Mammary epithelial cell (primary cell): ENCODE measurements at places on chromosomes 3 and 15. TPM values are rescaled to one million over a fixed set of nuclear protein-coding genes. Genes with fewer than 3 reads are reported as not detected.

DNA sequence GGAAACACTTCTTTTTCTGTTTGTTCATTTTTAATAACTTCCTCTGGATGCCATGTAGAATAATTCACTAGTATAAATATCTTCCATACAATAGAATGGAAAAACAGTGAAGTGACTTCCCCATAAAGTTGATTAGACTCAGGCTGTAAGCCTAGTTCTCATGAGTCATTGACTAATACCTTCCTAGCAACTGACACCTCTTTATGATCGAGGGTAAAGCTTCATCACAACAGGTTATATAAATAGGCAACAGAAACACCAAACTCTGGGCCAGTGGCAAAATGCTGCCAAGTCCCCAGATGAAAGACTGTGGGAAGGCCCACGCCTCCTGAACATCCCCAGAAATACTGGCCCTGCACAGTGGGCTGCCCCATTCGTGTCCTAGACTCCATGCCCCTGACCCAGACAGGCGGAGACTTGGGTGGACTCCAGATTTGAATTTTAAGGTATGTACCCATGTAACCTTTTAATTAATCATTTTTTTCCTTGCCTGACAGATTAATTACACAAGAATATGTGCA, 71.3 kb upstream of the TBC1D23 start:
- DNase-seq, result no peak

DNA sequence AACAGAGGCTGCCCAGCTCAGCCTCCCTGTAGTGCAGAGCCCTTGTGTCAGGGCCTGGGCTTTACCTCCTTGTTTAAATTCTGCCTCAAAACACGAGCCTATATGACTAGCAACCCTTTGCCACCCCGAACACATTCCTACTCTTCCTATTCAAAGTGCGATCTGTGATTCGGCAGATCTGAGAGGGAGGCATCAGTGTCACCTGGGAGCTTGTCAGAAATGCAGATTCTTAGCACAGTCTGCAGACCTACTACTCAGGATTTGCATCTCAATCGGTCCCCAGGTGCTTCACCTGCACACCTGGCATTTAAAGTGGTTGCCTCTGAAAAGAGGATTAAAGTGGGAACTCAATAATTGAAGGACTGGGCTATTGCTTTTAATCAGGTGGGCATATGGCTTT, 273.2 kb upstream of the TOPAZ1 start:
- DNase-seq, result no peak

- no peak for DNase-seq
Observed at GRCh38 chr15:61084944-61085367, 144.1 kb downstream of the RORA start.

TBC1D23 gene
- polyA plus RNA-seq, result 17.8 TPM

DNA sequence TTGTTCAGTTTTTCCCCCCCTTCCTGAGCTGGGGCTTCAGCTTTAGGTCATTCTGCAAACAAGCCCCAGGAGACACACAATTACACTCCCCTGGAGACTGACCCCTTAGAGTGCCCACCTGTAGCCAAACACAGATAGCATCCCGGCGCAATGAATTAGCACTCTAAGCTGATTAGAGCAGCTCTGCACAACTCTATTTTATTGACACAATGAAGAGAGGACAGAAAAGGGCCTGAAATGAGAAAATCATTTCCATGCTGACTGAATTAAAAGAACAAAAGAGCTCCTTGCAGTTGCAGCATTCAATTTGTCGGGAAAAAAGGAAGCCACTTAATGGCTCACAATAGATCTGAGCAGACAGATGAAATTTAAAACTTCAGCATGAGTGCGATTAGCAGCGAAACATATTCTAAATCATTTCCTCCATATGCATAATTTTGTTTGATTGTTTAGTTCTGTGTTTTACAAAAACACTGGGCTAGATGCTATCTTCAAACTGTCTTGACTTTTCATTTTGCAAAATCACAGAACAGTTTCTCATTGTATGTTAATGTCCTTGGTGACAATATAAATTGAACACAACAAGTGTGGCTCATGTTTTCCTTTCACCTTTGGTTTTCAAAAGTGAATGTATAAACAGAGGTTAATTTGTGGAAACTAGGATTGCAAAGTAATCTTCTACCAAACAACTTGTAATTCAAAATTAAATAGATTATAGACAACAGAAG, 308.6 kb downstream of the MECOM start:
- no peak for DNase-seq

VEPH1 gene
- polyA plus RNA-seq, result 0.39 TPM

GRCh38 chr3:155086051-155086450, 5.9 kb downstream of the MME start:
- DNase-seq, result no peak

MESP2 gene
- polyA plus RNA-seq, result 0.10 TPM

DNA sequence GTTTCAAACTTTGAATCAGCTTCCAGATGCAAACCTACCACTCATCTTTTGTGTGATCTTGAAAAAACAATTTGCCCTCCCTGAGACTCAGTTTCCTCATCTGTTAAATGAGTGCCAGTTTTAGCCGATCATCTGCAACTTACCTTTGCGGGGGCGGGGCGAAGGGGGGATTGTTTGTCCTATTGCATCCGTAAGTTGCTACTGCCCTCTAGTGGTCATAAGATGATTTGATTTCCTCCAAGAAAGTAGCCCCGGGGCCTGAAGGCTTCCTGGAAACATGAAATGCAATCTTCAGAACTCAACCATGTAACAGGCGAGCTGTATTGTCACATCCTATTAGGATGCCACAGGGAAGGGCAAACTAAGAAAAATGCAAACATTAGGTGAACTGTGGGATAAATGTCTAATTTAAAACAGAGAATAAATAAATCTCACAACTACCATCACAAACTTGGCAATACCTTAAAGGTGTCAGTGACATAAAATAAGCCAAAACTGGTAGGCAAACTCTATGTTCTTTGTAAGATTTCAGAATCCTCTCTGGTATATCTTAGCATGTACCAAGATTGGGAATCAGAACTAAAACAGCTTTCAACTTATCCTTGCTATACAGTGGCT, 63.5 kb upstream of the CLDN18 start:
- DNase-seq, result peak; percentile 58

GABRB3 gene
- not detected for polyA plus RNA-seq

TERB2 gene
- polyA plus RNA-seq, result not detected

- DNase-seq, result peak; percentile 39
Observed at GRCh38 chr3:87167628-87168456, 59.3 kb upstream of the CHMP2B start.

DNA sequence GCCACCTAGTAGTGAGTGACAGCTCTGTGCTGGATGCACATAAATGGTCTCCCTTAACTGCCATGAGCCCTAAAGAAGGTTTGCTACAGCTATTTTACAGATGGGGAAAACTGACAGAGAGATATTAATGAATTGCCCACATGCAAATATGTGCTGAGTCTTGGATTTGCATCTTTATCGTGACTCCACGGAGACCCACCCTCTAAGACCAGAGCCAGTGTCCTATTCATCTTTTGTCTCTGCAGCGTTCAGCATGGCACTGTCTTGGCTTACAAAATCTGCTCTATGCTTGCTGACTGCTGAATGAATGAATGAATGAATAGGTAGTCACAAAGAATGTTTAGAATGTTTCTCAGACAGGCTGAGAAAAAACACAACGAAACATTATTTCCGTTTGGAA, 48.3 kb downstream of the BTD start:
- no peak for DNase-seq

MINAR1 gene
- 0.06 TPM for polyA plus RNA-seq

PLAAT1 gene
- 2.0 TPM for polyA plus RNA-seq

DNA sequence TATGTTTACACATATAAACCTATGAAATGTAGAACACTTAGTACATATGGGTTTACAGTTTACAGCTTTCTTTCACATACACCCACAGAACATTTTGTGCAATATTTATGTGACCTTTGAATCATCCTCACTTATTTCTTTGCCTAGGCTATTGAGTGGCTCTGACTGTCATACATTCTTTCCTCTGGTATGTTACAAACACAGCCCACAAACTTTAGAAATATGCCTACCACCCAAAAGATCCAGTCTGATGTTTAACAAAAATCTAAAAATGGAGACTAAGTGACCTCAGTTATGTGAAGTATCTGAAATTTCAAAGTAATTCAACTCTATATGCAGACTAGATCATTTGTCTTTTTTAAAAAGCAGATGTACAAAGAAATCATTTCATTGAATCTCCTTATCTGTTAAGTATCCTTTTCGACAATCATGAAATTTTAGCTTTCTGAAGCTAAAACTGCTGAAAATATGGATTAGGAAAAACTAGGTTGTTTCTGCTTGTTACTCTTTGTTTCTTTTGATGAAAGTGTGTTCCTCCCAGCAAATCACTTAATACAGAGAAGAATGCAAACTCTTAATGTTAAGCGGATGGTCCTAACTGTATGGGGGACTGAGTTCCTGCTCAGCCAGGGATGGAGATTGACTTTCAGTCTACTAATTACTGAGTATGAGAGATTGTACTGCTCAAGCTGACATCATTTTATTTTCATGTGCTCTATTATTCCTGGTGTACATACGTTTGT, 27.7 kb downstream of the CCDC54 start:
- peak; percentile 17 for DNase-seq

GRCh38 chr3:169695031-169695430, 31.5 kb upstream of the MECOM start:
- DNase-seq, result no peak

ERICH6 gene
- polyA plus RNA-seq, result 0.02 TPM

SIDT1 gene
- polyA plus RNA-seq, result 0.08 TPM

- no peak for DNase-seq
Observed at GRCh38 chr3:44848634-44849033, 13.1 kb upstream of the TMEM42 start.

DNA sequence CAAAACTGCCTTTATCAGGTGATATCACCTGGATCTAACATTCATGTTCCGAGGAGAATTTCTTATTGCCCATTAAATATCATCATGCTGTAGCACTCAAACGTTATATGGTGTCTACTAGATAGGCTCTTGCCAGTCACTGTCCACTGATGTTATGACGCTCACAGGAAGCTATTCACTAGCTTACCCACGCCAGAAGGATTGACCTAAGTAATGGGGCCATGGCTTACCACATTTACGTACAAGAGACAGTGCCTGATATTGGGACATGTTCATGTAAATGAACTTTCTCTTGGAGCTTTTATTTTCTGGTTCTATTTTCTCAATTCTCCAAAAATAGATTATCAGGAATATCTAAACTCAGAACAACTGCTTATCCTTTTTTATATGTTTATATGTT, 91.7 kb upstream of the NAALADL2 start:
- no peak for DNase-seq

DNA sequence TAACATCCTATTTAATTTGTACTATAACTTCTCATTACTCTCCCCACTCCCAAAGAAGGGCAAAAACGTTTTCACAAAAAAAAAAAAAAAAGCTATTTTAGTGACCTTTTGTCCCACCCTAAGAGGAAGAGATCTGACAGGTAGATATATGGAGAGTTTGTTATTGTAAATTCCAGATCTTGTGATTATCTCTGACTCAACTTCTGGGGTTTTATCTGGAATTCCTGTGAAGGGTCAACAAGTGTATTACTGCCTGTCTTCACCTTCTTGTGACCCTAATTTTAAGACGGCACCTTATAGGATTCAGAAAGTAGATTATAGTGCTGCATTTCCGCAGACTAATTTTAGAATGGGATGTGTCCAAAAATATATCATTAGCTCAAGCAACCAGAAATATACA, 205.9 kb upstream of the CDIN1 start:
- DNase-seq, result peak; percentile 69

GRCh38 chr3:109098079-109098644, 19.8 kb downstream of the MORC1 start:
- peak; percentile 16 for DNase-seq

GRCh38 chr3:87041191-87041590, 50.2 kb upstream of the VGLL3 start:
- no peak for DNase-seq

DNA sequence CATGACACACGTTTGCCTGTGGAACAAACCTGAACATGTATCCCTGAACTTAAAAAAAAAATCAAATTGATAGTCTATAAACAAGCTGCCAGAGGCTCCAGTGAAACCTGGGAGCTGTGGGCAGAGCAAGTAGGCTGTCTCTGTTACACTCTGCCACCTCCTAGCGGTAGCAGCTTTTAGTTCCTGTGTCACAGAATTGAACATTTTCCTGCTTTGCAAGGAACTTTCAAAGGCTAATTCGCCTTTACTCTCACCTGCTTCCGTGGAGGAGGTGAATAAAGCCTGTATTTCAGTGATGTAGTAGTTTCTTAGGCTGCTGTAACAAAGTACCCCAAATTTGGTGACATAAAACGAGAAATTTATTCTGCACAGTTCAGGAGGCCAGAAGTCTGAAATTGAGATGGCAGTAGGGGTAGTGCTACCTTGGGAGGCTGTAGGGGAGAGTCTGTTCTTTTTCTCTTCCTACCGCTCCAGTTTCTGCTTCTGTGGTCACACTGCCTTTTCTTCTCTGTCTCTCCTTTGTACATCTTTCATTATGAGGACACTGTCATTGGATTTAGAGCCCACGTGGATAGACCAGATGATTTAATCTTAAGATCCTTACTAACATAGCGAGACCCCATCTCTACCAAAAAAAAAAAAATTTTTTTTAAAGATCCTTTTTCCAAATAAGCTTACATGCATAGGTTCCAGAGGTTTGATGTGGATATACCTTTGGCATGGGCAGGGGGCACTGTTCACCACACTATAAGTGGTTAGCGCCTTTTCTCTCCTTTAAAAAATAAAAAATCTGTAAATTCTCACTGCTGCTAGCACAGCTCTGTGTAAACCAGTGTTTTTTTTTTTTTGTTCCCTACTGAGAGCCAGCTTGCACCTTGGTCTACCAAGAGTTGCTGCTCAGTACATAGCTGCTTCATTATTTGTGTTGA, 25.3 kb downstream of the FBXO22 start:
- DNase-seq, result no peak

DNA sequence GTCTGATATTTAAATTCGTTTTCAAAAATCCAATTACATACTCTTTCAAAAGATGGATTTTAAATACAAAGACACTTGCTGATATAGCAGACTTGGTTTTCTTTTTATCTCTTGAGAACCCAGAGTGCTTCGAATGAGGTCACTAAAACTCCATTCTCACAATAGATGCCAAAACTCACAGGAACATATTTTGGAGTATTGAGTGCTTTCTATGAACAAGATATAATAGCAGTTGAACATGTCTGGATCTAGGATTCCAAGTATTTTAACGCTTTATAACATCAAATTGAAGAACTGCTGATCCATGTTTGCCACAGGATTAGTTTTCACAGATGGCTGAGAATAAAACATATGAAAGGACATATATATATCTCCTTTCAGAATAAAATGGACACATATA, 113.2 kb downstream of the SAMMSON start:
- DNase-seq, result no peak
